CD4-positive, alpha-beta T cell treated with Interleukin-10 for 1 hour (primary cell): ENCODE measurements at places on chromosomes 5 and 9.
A peak's percentile ranks its signal among the peaks of the same experiment; 100 is the strongest.

GRCh38 chr5:93572608-93573353 is 8.2 kb downstream of the NR2F1-AS1 start:
- DNase-seq: no peak

DNA sequence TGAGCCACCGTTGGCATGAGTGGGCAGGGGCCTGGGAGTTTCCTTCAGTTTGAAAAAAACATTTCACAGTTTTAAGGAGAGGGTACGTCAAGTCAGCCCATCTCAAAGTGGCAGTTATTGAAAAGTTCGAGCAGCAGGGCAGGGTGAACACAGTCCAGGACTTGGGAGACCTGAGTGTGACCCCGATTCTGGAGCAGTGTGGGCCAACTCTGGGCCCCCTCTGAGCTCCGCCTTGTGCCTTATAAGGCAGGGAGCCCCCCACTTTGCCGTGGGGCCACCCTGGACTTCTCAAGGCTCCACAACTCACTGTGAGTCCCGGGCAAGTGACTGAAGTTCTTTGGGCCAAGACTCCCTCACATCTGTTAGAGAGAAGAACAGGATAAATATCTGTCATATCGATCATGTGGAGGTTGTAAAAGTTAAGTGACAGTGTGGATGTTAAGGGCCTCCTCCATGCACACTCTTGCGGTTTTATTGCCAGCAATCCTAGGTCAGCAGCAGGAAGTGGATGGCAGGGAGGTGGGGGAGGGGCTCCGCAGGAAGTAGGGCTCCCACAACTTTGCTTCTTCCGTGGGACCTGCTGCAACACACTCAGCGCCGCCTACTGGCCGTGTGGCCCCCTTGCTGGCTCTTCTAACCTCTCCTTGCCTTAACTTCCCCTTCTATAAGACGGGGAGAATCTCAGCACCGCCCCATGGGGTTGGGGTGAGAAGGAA is 38.4 kb downstream of the HRH2 start:
- peak; percentile 75 for DNase-seq

- DNase-seq: no peak
Measured at GRCh38 chr5:56608217-56608925, 207.0 kb upstream of the MAP3K1 start.

- no peak for DNase-seq
Measured at GRCh38 chr5:173962436-173962972, 26.5 kb upstream of the C5orf47 start.

DNA sequence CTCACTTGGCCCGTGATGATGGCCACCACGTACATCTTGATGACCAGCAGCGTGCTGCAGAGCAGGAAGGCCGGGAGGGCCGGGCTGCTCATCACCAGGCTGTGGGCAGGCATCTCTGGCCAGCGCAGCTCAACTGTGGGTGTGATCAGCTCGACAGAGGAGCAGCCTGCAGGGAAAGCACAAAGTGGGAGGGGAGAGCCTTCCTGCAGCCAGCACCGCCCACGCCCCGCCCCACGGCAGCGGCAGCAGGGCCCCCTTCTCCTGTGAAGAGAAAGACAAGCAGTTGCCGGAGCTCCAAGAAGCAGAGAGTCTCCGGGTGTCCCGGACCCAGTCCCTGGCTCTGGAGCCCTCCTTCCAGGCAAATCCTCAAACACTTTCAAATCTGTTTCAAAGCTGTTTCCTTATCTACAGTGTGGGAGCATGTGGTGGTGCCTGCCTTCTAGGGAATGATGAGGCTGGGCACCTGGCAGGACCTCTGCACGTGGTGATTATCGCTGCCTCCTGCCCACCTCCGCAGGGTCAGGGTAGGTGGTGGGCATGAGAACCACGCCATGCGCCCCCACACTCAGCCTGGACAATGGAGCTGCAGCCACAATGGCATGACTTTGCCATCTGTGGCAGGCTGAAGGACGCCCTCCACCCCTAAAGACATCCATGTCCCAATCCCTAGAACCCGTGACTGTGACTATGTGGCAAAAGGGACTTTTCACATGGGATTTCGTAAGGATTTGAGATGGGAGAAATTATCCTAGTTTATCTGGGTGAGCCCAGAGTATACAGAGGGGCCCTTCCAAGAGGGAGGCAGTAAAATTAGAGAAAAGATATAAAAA is at the start of gene PTGES:
TSS of gene PTGES (minus strand) at position 143 of the 830 bp plus-strand sequence. CDS start at position 113, 30 bp downstream.
- peak; percentile 49 for DNase-seq

DNA sequence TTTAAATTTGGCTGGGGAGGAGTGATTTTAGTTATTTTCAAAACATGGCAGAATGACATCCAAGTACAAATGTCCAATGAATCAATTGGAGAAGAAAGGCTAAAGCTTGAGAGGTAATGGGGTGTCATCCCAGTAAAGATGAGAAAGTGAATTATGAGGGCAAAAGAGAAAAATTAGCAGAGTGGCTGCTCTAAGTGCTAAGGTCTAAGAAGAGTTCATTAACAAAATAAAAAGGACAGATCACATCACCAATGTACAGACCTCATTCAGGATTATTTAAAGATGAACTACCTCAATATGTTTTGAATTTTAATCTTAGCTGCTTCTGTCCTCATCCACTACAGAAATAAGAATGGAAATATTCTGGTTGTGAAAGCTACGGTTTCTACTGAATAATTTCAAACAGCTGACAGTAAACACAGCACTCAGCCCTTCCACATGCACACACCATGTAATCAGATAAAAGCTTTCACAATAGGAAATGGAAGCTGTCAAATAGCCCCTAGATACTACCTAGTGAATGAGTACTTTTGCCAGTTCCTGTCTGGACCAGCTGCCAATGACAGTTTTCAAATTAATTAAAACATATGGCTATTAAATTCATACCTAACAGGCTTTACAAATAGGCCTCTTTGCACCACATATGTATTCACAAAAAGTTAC is 171.5 kb downstream of the SSBP2 start:
- no peak for DNase-seq

DNA sequence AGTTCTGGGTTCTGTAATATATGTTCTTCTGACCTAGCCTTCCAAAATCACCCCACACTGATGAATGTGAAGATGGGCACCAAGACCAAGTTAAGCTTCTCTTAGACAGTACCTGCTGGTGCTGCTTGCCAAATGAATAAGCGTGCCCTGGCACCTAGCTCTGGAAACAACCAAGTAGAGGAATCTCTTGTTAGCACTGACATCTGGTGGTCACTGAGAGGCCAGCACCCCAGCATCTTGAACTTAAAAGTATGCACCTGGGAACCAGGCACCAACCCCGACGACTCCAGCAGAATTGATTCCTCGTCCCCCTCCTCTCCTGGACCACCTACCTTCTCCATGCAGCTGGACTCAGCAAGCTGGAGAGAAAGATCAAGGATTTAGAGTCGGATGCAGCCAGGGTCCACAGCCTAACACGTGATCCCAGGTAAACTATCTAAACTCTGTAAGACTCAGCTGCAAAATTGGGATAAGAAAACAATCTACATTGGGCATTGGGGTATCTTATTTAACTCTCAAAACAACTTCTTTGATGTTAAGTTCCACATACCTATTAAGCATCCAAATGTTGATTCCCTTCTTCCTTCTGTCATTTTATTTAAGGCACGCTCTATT is 89.8 kb downstream of the SLC1A3 start:
- DNase-seq: peak; percentile 27

DNA sequence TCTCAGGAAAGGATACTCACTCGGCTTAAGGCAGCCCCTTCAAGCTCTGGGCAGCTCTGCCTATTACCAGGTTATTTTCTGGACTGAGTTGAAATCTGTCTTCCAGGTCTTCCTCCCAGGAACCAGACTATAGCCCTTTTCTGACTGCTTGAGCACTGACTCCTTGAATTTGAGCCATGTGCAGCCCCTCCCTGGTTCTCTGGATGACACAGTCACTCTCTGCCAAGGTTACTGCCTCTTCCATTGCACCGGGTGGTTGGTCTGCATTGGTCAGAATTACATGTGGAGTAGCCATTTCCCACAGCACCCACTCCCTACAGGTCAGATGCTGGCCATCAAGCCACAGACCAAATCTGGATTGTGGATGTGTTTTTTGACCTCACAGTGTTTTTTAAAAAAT is 81.9 kb downstream of the KLF4 start:
- no peak for DNase-seq

- peak; percentile 21 for DNase-seq
Measured at GRCh38 chr5:180069589-180070247, 1.8 kb downstream of the RNF130 start.

DNA sequence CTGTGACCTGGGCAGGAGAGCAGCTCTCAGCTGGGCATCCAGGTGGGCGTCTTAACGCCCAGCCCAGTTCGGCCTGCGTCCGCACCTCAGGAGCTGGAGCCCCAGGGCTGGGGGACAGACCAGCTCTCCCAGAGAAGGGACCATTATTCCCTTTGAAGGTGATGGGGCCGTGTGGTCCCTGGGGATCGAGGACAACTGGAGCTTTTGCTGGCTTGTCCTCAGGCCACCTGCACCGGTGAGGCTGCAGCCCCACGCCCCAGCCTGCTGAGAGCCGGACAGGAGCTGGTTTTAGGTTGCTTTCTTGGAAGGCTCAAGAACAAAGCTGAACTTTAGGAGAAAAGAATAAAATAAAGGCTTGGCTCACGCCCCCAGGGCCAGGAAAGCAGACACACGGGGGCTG is 40.9 kb downstream of the NACC2 start:
- DNase-seq: no peak

DNA sequence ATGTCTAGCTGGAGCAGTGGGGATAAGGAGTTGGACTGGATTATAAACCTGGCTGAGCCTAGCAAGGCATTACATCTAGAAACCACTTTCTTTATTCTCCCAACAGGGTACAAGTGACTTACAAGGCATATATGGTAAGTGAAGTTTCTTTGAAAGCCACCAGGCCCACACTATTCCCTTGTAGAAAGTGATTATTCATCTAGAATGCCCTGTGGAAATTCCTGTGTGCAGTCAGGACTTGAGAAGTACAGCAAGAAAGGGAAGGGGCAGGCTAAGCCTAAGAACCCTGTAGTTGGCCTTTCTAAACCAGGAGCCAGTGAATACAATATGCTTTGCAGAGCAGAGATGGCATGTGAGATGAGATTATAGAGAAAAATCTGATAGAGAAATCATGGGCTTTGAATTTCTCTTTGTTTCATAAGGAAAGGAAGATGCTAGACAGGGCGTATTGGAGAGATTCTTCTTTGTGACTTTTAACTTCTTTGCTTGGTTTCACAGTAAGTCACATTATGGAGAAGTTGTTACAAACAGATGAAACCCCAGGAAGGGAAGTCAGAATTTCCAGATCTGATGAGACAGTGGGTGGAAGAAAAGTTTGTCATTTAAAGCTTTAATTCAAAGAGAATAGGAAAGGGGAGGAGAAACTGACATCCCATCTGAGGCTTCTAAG is 321.7 kb downstream of the NDUFS4 start:
- no peak for DNase-seq

DNA sequence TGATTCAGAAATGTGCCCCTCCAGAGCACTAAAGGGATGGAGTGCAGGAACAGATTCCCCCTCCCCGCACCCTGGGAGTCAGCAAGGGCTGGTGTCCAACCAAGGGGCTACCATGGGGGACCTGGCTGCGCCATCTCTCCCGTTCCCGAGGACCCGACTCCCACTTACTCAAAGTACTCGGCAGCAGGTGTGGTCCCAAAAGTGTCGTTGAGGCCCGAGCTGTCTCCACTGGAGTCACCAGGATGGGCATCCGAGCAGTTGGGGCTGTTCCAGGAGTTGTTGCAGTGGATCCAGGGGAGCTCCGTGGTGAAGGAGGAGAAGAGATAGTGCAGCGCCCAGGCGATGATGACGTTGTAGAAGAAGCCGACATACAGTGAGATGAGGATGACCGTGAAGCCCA is 12.9 kb downstream of the SLC6A3 start:
- DNase-seq: no peak

- no peak for DNase-seq
Measured at GRCh38 chr5:41835645-41836044, 34.6 kb downstream of the OXCT1 start.

DNA sequence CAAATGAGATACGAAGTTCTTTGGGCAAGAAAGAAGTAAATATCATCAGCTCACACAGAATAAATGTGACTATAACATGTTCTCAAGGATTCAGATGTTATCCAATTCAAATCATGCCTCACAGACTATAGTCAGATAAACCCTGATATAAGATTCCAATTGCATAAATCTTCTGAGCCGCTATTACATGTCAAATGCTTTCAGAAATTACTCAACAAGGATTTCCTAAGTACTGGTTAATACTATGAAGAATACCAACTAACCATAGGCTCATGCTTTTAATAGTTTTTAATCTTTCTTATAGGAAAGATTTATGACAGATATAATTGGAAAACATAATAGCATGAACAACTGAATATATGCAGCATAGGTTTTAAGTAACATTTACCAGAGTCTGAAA is 73.6 kb downstream of the BAAT start:
- no peak for DNase-seq

DNA sequence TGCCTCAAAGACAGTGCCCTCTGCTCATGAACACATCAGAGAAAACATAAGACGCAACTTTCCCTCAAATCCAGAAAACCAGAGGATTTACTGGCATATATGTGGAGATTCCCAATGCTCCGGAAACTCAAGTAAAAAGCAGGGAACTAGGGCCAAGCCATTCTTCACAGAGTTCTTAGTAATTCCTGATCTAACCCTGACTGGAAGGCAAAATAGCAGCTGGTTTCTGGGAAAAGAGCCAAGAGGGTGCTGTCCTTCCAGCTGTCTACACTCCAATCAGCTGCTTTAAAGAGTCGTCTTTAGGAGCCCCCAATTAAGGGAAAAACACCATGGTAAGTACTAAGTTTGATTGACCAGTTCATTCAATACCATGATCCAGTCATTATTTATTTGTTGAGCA is 49.6 kb downstream of the GNA14 start:
- no peak for DNase-seq

DNA sequence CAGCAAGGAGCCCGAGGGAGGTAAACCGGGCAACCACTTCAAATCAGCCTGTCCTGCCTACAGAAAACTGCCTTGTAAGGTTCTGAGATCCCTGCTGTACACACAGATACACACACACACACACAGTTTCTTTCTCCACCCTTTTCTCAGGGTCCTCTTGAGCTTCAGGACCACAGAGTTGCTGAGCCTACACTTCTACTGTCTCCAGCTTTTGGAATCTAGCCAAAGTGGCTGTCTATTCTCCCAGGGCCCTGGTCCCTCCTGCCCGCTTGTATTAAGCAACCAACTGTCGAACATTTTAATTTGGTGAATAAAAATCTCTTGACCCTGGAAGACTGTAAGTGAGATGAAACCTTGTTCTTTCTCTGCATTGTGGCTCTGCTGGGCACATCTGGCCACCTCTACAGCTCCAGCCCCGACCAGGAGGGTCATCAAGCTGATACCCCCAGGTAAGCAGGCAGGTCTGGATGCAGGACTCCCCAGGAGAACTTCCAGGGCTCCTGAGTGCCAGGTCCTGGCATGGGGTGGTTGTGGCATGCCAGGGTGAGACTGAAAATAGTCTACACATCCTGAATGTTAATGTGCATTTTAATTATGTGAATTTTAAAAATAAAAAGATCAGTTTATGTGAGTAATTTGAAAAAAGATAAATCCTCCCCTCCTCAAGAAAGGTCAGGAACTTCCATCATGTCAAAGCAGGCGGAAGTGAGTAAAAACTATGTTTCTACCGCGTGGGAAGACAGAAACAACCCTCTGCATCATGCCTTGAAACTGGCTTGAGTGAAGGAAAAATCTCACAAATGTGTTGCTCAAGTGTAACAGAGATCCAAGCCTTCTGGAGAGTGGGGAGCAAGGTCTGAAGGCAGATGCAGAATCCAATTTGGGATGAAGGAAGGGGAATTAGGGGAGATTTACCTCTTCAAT is 15.0 kb upstream of the S1PR3 start:
- no peak for DNase-seq
